Activated T-helper 2 cell treated with anti-CD3 and anti-CD28 coated beads, Interferon-gamma antibody, Interleukin-2, Interleukin-4, amounts not matched to agents 10 μg/mL and 5 μg/mL and 100 μg/mL, durations not matched to agents 14 hours and 24 hours and 36 hours (primary cell): ENCODE measurements at places on chromosomes 5 and 9. TPM values are rescaled to one million over a fixed set of nuclear protein-coding genes. Genes with fewer than 3 reads are reported as not detected.

The OGN gene
- not detected in 2 replicates for total RNA-seq

The SUSD3 gene
- total RNA-seq = 29.7 and 36.4 TPM in 2 replicates

The RNF208 gene
- 9.5 and 10.1 TPM in 2 replicates for total RNA-seq

The SOX30 gene
- 0.11 TPM in 2 replicates for total RNA-seq

DNA sequence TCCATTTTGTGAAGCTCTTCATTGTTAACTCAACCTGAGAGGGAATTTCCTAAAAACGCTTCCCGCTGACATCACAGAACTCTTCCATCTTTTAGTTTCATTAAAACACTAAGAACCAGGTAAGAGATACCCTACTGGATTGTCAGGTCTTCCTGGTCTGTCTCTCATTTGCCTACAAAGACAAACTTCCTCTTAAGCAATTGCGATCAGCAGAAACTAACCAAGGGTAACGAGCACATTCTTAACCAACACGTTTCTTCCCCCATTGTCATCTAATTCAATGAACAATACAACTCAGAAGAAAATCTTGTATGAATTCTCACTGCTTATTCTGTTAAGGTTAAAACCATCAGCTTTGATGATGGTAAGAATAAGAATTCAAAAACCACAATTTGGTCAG, 6.6 kb downstream of the FBXW11 start:
- H3K27me3 ChIP-seq = no peaks in the 10 kb centered on the region
- peaks cover 45% of the 10 kb centered on the region for H3K4me1 ChIP-seq
- peaks cover 35% of the 10 kb centered on the region for H3K36me3 ChIP-seq
- H3K27ac ChIP-seq = no peak overlapping the region
- no peak overlapping the region for H3K4me3 ChIP-seq

The TMEM171 gene
- not detected in 2 replicates for total RNA-seq

The CACFD1 gene
- total RNA-seq = 0.46 TPM in 2 replicates

DNA sequence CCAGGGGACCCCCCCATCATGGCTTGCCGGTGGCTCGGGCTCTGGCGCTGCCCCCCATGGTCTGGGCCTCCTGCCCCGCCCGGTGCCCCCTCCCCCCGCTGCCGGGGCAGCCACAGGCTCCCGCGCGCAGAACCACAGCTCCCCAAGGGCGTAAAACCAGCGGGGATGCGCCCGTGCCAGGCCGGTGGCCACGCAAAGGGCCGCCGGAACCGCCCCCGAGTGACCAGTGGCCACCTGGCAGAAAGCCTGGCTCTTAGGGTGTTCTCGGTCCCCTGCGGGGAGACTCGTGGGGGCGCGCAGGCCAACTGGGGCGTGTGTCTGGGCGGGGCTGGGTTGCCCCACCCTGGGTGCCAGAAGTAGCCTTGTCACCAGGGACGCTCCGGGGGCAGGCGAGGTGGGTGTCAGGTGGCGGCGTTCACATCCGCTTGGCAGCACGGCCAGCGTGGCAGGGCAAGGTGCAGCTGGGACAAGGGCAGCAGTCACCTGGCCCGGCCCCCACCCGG, 515 bp upstream of the AGPAT2 start:
- peaks cover 2% of the 10 kb centered on the region for H3K4me1 ChIP-seq
- no peak overlapping the region for H3K4me3 ChIP-seq
- H3K27ac ChIP-seq = no peak overlapping the region
- no peaks in the 10 kb centered on the region for H3K27me3 ChIP-seq
- no peaks in the 10 kb centered on the region for H3K36me3 ChIP-seq
- no peak for DNase-seq

DNA sequence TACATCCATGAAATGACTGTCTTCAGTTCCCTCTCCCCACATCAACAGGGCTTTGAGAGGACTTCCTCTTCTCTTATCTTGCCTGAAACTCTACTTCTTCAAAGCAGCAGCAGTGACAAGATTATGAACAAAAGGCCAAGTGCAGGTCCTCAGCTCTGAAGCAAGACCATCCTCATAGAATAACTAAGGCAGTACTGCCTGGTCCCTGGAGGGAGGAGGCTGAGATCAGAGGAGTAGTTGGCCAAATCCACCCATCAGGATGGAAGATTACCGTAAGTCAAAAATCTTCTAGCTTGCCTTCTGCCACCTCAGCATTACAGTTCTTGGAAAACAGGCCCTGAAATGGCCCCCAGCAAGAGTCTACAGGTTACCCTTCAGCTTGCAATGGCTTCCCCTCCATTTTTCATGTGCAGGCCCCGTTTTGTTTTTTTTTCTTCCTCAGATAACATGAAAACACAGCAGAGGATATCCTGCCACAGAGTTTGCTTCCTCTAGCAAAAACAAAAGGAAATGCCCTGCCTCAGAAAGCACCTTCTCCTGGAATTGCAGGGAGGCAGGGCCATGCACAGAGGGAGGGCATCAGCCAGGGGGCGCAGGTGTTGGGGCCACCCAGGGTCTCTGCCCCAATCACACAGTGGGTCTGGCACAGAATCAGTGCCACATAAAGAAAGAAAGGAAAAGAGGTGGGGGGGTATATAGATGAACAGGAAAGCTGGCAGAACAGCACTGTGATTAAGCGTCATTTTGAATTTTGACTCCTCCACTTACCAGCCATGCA, 40.0 kb downstream of the KLHL3 start:
- H3K4me1 ChIP-seq = peaks cover 21% of the 10 kb centered on the region
- DNase-seq = peak; percentile 12
- peak overlapping the region; percentile 75 for H3K27ac ChIP-seq
- H3K27me3 ChIP-seq = no peaks in the 10 kb centered on the region
- H3K4me3 ChIP-seq = no peak overlapping the region
- peaks cover 10% of the 10 kb centered on the region for H3K36me3 ChIP-seq

DNA sequence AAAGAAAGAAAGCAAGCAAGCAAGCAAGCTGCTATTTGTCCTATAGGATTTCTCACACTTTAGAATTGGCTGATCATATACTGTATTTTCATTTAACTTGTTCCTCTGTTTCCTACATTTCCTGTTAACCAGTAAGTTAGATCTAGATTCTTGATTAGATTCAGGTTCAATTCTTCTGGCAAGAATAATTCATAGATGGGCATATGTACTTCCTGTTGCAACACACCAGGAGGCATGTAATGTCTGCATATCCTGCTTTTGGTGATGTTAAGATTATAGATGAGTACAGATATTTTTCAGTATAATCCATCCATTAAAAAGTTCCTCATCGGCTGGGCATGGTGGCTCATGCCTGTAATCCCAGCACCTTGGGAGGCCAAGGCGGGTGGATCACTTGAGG, 10.8 kb upstream of the KIF27 start:
- no peak overlapping the region for H3K27ac ChIP-seq
- peaks cover 3% of the 10 kb centered on the region for H3K27me3 ChIP-seq
- peaks cover 20% of the 10 kb centered on the region for H3K4me1 ChIP-seq
- no peak for DNase-seq
- H3K4me3 ChIP-seq = no peak overlapping the region

DNA sequence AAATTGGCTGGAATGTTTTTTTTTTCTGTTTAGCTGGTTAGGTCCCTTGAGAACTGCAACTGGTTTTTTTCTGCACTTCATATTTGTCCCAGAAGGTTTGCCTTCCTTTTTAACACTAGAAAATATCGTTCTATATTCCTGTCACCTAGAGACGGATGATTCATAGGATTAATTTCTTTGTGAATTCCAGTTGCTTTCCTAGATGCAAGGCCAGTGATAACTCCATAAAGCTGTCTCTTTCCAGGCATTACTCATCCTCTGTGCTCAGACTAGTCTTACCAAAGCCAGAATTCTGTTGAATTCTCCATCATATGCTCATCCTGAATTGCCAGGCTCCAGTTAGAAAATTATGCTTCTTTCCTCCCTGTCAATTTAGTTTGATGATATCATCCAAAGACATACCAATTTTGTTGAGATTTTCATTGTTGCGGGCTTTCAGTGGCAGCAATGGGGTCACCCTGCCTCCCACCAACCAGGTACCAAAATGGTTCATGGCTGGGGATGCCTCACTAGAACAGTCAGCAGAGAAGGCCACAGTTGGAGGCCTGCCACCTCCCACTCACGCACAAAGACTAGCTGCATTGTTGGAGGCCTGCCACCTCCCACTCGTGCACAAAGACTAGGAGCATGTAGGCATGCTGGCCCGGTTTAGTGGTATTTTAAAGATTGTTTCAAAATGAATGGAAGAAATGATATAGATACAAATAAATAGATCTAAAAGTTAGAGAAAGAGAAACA, 8.5 kb downstream of the BAAT start:
- no peak overlapping the region for H3K4me3 ChIP-seq
- H3K27ac ChIP-seq = no peak overlapping the region
- no peaks in the 10 kb centered on the region for H3K27me3 ChIP-seq
- no peaks in the 10 kb centered on the region for H3K4me1 ChIP-seq
- no peaks in the 10 kb centered on the region for H3K36me3 ChIP-seq

DNA sequence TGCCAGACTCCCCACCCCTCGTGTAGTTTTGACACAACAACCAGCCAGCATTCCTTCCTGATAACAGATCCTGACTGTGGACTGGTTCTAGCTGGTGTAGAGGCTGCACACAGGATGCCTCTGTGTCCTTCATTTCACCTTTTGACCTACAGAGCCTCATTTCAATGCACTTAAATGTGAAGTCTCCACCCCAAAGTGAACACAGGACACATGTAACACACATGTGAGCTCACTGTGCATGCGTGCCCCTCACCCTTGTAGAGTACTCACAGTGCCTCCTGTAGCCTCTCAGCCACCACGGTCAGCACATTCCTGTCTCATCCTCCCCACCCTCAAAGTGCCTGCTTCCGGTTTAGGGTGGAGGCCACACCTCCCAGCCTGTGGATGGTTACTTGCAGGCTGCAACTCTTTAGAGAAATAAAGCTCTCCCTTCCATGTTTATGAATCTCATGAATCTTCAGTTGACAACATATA, 11.6 kb upstream of the NKD2 start:
- peak overlapping the region; percentile 88 for H3K4me3 ChIP-seq
- H3K27ac ChIP-seq = peak overlapping the region; percentile 84
- peaks cover 4% of the 10 kb centered on the region for H3K36me3 ChIP-seq

DNA sequence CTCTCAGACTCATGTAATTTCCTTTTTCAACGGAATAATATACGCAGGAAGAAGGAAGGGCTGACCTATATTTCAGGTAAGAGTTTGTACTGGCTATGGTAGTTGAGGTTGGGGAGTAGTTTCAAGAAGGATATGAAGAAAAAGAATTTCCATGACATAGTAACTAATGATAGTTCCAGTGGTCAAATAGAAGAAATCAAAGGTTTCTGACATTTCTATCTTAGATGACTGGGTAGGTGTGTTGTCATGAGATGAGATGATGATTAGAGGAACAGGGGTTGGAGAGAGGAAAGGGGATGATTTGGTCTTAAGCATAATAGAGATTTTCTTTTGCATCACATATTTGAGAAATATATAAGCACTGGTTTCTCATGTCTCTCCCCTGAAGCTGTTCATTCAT, 166.0 kb downstream of the SPATA31D1 start:
- H3K36me3 ChIP-seq = no peaks in the 10 kb centered on the region
- no peaks in the 10 kb centered on the region for H3K4me1 ChIP-seq
- H3K27me3 ChIP-seq = no peaks in the 10 kb centered on the region
- no peak overlapping the region for H3K27ac ChIP-seq
- DNase-seq = no peak

GRCh38 chr5:91963166-91963565, 580.0 kb upstream of the ARRDC3 start:
- no peak for DNase-seq
- H3K4me1 ChIP-seq = no peaks in the 10 kb centered on the region
- H3K36me3 ChIP-seq = no peaks in the 10 kb centered on the region
- H3K4me3 ChIP-seq = no peak overlapping the region

DNA sequence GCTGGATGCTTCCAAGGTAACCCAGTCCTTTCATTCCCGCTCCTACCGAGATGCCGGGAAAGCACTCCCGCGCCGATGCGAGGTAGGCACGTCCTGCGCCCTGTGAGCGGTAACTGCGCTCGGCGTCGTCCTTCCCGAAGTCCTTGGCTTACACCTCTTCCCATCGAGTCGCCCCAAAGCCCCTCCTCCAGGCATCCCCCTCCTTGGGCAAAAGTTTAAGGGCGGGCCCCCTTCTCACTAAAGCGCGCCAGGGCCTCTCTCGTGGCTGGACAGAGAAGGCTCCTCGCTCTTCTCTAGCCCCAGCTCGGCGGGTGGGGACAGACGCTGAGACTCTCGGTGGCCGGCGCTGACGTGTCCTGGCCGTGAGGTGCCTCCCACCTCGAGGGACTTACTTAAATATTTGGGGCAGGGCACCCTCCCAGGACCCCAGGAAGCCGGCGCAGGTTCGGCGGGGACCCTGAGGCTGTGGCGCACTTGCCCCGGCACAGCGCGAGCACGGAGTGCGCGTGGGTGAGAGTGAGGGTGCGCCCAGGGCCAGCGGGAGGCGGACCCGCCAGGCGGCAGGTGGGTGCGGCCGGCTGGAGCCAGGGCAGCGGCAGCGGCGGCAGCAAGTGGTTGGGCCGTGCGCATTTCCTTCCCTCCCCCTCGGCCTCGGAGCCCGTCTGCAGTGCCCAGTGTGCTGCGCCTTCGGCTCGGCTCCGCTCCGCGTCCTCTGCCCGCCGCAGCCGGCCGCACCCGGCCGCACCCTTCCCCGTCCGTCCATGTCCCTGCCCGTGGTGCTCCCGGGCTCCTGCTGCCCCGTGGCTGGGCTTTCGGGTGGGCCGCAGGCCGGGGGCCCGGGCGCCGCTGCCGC, at the start of gene ENTREP1:
Gene ENTREP1 (plus strand): TSS at position 667 of the 853 bp plus-strand sequence. CDS start 95 bp downstream, at position 762.
- peaks cover 2% of the 10 kb centered on the region for H3K4me1 ChIP-seq
- no peaks in the 10 kb centered on the region for H3K36me3 ChIP-seq
- DNase-seq = no peak
- H3K27me3 ChIP-seq = peaks cover 48% of the 10 kb centered on the region

The ZNF883 gene
- 0.16 TPM in 1 of 2 replicates, not detected in the other for total RNA-seq

DNA sequence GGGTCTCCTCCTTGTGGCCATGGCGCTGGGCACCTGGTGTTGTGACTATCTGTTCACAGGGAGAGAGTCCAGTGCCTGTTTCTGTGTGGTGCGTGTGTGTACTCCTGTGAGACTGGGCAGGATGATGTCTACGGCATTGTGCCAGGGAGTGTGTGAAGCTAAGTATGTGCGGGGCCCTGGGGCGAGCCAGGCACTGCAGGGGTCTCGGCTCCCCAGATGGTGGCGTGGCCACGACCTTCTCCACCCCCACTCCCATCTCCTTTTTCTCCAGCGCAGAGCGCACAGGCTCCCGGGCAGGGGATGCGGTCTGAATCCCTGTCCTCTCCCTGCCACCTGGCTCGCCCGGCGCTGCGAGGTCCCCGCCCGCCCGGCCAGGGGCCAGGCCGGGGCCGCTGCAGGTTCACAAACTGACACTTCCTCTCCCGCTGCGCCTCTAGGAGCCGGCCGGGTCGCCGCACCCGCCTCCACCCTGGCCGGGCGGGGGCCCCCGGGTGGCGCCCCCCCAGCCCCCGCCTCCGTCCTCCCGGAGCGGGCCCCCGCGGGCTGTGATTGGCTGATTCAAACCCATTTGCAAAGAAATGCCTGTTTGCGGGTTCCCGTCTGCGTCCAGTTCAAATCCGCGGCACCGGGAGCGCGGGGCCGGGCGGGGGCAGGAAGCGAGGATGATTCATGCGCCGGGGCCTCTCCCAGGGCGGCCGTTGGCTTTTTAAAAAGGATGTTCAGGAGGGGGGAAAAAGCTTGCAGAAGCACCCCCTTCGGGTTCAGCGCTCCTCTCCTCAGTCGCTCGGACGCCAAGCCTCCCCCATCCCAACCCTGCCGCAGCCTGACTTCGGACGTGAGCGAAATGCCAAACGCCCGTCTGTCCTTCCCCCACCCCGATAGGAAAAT, 790 bp downstream of the PHF19 start:
- peak overlapping the region; percentile 93 for H3K27ac ChIP-seq
- no peaks in the 10 kb centered on the region for H3K27me3 ChIP-seq
- DNase-seq = peak; percentile 90
- peak overlapping the region; percentile 87 for H3K4me3 ChIP-seq
- H3K36me3 ChIP-seq = peaks cover 62% of the 10 kb centered on the region
- H3K4me1 ChIP-seq = peaks cover 72% of the 10 kb centered on the region
